ENCODE measurements at places on chromosomes 3 and 15. TPM values are rescaled to one million over a fixed set of nuclear protein-coding genes. Genes with fewer than 3 reads are reported as not detected.

- no peak for DNase-seq
Measured at GRCh38 chr3:46187876-46188275, 20.2 kb downstream of the CCR1 start.

CLDN18 gene
- not detected for total RNA-seq

DNA sequence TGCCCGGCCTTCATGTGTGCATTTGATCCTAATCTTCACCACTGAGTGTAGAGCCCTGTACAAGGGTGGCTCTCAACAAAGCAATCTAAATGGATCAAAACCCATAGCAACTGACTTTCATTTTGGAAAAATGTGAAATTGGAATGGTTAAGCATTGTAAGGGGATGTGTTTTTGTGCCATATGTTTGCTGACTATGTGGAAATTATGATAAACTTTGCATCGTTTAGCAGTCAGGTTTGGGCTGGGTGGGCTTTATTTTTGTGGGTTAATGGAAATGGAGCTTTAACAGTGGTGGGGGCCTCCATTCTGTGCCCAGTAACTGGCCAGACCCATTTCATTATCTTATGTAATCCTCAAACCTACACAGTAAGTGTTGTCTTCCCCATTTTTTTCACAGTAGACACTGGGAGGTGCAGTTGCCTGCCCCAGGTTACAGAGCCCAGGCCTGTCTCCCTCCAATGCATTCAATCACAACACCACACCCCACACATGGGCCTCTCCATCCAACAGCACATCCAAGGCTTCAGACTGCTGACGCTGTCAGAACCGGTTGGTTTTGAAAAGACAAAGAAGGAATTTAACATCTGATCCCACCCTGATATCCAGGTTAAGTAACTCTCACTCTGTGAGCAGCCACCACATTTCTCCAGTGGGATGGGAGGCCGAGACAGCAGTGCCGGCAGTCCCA is 136.3 kb upstream of the ABHD17C start:
- DNase-seq = no peak

DNA sequence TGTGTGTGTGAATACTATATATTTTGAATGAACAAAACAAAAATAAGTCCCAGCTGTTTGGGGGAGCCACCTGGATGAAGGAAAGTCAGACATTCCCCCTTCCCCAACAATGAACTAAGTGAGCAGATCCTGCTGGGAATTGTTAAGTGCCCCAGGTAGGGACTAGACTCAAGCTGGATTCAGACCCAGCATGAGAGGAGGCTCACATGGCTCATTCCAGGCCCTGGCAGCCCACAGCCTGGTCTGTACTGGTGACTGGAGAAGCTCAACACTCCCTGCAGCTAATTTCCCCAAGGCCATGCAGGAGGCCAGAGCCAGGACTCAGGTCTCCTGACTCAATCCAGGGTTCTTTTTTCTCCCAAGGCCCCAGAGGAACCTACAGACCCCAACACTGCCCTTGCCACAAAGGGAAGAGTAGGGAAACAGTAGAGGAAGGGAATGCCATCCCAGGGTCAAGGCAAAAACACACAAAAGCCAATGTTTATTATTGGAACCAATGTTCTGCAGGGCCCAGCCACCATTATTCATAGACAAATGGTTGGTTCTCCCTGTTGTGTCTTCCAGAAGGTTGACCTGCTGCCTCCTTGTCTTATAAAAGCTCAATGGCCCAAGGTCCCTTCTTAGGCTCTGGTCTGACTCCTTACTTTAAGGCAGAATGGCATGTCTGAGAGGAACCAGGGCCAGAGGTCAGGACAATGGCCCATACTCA is 9.5 kb downstream of the IGDCC4 start:
- DNase-seq = no peak

GRCh38 chr3:196414469-196414868 is 17.8 kb downstream of the UBXN7 start:
- DNase-seq = no peak

GXYLT2 gene
- 9.8 TPM for total RNA-seq

DNA sequence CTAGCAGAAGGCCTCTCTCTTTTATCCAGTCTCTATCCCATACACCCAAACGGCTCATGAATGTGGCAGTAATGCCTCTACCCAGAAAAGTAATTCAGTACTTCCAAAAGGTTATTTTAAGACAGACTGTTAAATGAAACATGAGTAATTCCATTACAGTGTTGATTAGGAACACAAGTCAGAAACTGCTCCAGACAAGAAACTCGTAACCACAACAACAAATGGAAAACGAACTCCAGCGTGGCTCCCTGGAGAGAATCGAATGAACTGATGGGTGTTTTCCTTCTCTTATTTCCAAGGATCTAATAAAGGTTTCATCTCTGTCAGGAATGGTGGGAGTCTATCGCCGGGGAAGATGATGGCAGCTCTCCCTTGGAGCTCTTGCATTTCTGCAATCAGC is 228.4 kb downstream of the MAGI1 start:
- no peak for DNase-seq

GRCh38 chr3:50662408-50662807 is 12.3 kb upstream of the DOCK3 start:
- no peak for DNase-seq

TYRO3 gene
- total RNA-seq = 5.6 TPM

DNA sequence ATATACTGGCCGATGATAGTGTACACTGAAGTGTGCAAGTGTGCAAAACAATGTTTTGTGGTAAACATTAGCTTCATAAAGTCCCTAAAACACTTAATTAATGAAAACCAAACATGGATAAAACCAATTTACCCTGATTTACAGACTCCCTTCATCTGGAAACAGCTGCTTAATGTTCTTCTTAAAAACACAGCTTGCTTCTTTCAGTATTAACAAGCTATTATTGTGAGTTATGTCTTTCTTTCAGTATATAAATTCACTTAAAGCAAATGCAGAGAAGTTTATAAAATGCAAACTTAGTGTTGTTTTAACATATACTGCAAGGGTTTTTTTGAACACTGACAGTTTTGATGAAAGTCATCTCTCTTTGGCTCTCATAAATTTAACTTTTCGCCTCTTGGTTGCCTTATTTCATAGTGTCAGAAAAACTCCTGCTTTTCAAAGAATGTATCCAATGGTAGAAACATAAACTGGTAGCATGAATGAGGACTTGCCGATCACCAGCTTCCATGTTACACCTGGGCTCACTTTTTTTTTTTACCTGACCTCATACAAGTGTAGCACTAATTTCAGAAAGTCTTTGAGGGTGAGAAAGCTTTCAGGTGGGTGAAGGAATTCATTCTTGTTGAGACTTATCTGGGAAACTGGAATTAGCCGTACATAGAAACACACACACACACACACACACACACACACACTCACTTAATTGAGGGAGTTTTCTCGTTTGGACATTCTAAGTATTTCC is 532.2 kb downstream of the ROBO2 start:
- DNase-seq = no peak

- DNase-seq = no peak
Measured at GRCh38 chr3:71227270-71227661, 356.3 kb downstream of the FOXP1 start.

DLL4 gene
- total RNA-seq = 11.1 TPM

- DNase-seq = no peak
Measured at GRCh38 chr3:152362086-152362485, 93.4 kb downstream of the MBNL1 start.

EDEM1 gene
- total RNA-seq = 6.3 TPM

- no peak for DNase-seq
Measured at GRCh38 chr15:60989696-60990095, 239.4 kb downstream of the RORA start.

TMIE gene
- 0.89 TPM for total RNA-seq

STAB1 gene
- total RNA-seq = 88.1 TPM

- DNase-seq = no peak
Measured at GRCh38 chr3:3998140-3998922, 199.1 kb downstream of the LRRN1 start.

GRCh38 chr3:66938338-66938963 is 59.7 kb upstream of the KBTBD8 start:
- no peak for DNase-seq

NEK10 gene
- total RNA-seq = 9.8 TPM

PLEKHO2 gene
- 10.4 TPM for total RNA-seq

GRCh38 chr3:112038863-112039262 is 4.3 kb downstream of the TMPRSS7 start:
- no peak for DNase-seq

DNA sequence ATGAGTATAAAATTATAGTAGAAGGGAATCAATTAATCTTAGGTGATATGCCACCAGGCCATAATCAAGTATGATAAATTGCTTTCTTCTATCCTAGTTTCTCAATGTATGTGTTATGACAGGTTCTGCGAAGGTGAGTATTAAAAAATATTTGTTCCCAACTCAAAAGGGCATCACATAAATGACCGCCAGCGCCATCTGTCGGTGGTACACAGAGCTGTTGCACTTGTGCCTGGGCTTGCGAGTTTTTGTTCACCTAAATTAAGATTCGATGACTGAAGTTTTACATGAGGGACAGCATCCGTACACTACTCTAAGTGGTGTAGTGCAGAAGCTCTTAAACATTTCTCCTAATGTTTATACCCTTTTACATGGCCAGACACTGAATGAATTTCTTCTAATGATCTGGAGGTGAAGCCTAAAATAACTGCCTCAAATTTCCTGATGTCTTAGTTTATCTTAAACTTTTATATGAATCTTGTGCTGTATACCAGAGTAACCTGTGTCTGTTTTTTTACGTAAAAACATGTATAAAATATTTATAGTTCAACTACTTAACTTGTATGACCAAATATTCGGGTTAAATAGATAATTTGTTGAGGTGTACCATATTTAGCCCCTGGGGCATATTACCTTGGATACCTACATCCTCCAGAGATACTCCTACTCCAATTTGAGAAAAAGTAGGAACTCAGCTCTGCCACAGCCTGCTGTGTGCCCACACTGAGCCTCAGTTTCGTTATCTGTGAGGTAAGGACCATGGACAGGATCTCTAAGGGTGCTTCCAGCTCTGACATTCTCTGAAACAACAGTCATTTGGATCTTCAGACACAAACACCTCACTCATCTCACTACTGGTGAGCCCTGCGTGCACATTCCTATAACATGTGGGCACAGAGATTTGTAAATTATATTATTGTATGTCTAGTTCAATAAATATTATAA is 365.6 kb downstream of the MAGI1 start:
- peak; percentile 62 for DNase-seq

- DNase-seq = no peak
Measured at GRCh38 chr3:149042789-149043386, 43.4 kb downstream of the HLTF start.

GRCh38 chr15:82030176-82030575 is 15.6 kb downstream of the MEX3B start:
- no peak for DNase-seq

GRCh38 chr3:188171682-188172467 is 17.9 kb downstream of the LPP start:
- no peak for DNase-seq

DNA sequence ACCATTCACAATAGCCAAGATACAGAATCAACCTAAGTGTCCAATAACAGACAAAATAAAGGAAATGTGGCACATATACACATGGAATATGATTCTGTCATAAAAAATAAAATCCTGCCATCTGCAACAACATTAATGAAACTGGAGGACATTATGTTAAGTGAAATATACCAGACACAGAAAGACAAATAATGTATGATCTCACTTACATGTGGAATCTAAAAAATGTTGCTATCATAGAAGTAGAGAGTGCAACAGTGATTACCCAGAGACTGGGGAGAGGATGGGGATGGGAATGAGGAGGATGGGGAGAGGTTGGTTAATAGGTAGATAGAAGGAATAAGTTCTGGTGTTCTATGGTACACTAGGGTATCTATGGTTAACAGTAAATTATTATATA is 28.7 kb downstream of the MRPL3 start:
- no peak for DNase-seq

SLC28A1 gene
- total RNA-seq = 0.24 TPM

CDC25A gene
- 1.1 TPM for total RNA-seq

DNA sequence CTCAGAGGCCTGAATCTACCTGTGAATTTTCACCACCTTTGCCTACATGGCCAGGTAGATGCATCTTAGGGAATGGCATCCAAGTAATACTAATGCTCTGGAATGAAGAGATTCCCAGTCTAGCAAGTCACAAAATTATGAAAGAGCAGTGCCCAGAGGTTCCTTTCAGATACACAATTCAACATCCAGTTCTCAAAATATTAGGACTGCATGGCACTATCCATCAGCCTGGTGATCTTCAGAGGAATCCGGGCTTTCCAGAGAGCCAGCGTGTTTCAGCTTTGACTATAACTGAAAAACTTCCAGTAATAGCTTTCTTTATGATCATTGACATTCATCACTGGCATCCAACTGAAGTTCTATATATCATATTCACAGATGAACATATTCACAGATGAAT is 849.8 kb downstream of the AGBL1 start:
- DNase-seq = no peak

GRCh38 chr15:40161693-40162391 is 973 bp downstream of the BUB1B start:
- no peak for DNase-seq

CFAP100 gene
- total RNA-seq = not detected

SPESP1 gene
- total RNA-seq = 4.0 TPM

DNA sequence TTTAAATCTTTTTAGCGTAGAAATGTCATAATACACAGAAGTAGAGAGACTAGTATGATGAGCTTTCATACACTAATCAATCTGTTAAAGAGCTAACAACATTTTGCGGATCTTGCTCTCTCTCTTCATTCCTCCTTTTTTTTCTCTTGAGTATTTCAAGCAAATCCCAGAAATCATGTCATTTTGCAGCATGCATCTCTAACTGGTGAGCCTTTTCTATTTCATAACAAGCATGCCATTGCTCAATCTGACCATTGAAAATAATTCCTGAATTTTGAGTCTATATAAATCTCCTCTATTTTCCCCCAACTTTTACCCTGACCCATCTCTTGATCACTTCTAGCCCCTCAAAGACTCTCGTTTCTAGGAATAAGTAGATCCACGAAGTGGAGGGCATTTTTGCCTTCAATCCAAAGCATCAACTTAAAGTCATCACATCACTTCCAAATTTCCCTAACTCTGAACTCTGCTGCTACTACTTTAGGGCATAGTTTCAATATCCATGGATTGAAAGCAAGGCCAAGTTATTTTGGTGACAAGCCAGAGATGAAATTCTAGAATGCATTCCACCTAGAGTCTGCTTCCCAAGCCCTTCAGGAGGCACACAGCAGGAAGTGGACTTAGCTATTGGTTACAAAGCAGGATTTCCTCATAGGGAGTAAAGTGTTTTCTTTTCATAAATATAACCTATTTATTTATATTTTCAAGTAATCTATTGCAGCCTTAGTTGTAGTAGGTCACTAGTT is 253.5 kb upstream of the ZPLD1 start:
- DNase-seq = no peak

CHST2 gene
- 1.9 TPM for total RNA-seq

GRCh38 chr15:48469681-48470080 is 138.5 kb downstream of the DUT start:
- DNase-seq = no peak
